ENCODE measurements at places on chromosomes 5 and 9.

DNA sequence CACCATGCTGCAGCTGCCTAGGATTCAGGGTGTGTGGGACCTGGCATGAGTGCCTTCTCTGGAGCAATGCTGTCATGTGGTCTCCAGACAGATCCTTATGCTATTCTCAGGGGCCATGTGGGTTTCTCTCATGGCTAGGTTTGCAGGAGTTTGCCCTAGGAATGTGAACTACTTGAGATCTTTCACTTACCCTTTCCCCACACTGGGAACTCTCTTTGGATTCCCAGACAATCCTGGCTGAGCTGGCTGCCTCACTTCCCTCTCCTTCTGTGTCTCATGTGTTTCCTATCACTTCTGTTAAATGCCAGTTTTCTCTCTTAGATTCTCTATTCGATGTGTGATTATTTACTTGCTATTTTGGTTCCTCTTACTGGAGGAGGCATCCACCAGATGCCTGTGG, 270.2 kb upstream of the RASA1 start:
- DNase-seq: no peak

GRCh38 chr5:36638056-36638455, 31.6 kb downstream of the SLC1A3 start:
- no peak for DNase-seq

DNA sequence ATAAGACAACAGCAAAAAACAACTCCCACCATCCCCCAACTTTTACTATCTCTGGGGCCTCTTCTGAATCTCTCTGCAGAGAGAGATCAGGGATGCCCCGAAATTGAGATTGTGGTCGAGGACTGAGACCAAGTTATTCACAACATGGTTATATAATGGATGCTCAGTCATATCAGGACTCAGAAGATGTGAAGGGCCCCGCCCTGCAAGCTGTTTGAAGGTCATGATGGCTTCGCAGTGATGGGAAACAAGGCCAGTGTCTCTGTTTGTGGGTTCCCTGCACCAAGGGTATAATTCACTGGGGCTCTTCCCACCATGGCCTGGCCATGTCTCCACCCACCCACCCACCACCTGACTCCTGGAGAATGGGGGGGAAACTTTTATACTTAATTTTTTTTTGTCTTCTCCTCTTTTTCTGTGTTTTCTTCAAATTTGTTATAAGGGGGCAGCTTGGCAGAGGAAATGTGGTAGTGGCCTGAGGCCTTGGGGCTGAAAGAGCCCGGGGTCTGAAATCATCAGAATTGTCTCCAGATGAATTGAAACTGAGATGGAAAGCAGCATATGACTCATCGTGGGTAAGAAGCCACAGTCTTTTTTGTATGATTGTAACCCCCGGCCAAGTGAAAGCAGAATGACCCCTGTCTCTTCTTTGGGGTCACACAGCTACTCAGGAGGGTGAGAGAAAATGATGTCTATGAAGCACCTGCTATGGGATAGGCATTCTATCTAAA, 15.0 kb upstream of the TEX48 start:
- DNase-seq: no peak

DNA sequence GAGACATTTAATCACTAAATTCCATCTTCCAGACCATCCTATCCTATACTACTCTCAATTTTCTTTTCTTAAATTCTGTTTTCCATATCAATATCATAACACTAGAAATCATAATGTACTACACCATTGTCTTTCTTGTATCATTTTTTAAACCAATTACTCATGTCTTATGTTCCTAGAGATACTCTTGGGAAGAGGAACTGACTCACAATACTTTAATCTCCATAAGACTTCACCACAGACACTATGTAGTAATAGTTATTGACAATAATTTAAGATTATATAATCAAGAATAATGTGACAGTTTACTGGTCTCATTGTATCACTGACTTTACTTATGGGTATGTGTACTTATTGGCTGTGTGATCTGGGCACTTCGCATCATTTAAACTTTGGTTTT, 43.8 kb downstream of the PCDHGC5 start:
- DNase-seq: no peak

GRCh38 chr5:34496260-34496691, 159.9 kb upstream of the RAI14 start:
- DNase-seq: no peak

DNA sequence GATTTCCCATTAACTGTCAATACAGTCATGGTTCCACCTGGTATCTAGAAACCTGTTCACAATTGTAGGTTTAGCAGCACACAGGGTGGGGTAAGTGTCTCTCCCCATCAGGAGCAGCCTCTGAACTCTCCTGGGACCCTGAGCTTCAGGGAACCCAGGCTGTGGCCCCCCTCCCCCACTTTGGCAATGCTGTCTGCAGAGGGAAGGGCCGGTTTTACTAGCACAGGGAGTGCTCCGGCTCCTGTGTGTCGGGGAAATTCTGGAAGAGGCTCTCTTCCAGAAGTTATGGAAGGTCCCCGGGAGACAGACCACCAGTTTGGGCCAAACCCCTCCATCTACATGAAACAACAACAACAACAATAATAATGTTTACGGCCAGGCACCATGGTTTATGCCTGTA, 9.9 kb downstream of the DAB2IP start:
- DNase-seq: no peak

GRCh38 chr9:27369591-27369990, 72.6 kb upstream of the EQTN start:
- DNase-seq: no peak

GRCh38 chr9:121954477-121955140, 138.5 kb downstream of the TTLL11 start:
- no peak for DNase-seq

All from stimulated activated CD4-positive, alpha-beta T cell treated with anti-CD3 and anti-CD28 coated beads, Interleukin-1b, Interleukin-23, amount 100 ng/mL, for 4 hours (primary cell).